Amniotic stem cell (primary cell): ENCODE measurements at places on chromosomes 1 and 21.

- DNase-seq: no peak
Observed at GRCh38 chr1:237112663-237113062, 70.7 kb downstream of the RYR2 start.

- no peak for DNase-seq
Observed at GRCh38 chr1:21143752-21144151, 32.9 kb downstream of the EIF4G3 start.

GRCh38 chr1:197778366-197778945 lies 3.2 kb upstream of the DENND1B start:
- no peak for DNase-seq

DNA sequence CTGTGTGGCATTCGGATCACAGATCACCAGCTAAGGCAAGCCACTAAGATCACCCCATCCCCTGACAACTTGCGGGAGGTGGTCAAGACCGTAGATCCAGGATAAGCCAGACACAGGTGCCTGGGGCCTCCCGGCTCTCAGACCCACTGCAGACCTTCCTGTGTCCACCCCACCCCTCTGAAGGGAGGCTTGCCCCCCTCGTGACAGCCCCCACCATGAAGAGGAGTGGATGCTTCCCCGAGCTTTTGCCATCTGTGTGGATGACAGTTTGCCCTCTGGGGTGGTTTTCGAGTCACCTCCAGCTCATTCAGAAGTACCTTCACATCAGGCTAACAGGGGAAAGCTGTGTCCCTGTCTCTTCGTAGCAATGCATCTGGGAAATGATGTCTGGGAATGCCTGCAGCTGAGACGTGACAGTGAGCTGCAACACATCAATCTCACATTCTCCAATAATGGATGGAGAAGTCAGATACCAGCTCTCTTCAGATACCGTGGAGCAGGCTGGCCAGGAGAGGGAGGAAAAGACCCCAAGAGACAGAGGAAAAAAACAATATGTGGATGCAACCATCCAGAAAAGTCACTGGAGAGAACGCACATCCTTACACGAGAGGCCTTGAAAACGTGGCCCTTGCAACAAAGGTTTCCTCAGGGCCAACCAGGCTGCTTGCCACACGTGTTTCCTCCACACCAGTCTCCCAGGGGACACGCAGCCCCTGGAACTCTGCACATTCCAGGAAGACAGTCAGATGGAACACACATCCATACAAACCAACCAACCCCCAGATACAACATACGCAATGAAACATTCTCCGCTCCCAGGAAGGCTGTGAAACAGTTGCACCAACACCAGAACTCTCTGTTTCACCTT lies 20.4 kb upstream of the FHAD1 start:
- DNase-seq: no peak

DNA sequence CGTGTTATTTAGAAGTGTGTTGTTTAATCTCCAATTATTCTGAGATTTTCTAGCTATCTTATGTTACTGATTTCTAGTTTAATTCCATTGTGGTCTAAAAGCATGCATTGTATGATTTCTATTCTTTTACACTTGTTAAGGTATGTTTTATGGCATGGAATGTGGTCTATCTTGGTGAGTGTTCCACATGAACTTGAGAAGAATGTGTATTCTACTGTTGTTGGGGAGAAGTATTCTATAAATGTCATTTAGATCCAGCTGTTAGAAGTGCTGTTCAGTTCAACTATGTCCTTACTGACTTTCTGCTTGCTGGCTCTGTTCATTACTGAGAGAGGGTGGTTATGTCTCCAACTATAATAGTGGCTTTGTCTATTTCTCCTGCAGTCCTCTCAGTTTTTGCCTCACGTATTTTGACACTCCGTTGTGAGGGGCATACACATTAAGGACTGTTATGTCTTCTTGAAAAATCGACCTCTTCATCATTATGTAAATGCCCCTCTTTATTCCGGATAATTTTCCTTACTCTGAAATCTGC lies 12.0 kb upstream of the PLA2G5 start:
- no peak for DNase-seq

GRCh38 chr1:174963529-174964125 lies 36.1 kb upstream of the CACYBP start:
- DNase-seq: no peak

GRCh38 chr1:229129301-229130027 lies 141.4 kb upstream of the RAB4A start:
- DNase-seq: no peak

GRCh38 chr1:24195136-24195535 lies 8.0 kb upstream of the IFNLR1 start:
- no peak for DNase-seq

DNA sequence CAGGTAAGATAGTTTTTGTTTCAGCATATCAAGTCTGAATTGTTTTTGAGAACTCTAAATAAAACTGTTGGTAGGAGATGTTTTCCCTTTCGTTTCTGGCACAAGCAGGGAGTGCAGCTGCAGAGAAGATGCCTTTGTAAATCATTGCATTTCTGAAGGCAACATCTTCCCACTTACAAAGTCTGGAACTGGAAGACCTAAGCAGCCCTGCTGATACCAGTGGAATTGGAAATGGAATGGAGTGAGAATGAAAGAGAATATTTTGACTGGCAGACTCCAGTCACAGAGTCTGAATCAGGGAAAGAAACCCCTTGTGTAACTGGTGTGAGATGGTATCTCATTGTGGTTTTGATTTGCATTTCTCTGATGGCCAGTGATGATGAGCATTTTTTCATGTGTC lies 815.6 kb downstream of the LTN1 start:
- no peak for DNase-seq

- no peak for DNase-seq
Observed at GRCh38 chr1:29365906-29366670, 129.8 kb downstream of the PTPRU start.

DNA sequence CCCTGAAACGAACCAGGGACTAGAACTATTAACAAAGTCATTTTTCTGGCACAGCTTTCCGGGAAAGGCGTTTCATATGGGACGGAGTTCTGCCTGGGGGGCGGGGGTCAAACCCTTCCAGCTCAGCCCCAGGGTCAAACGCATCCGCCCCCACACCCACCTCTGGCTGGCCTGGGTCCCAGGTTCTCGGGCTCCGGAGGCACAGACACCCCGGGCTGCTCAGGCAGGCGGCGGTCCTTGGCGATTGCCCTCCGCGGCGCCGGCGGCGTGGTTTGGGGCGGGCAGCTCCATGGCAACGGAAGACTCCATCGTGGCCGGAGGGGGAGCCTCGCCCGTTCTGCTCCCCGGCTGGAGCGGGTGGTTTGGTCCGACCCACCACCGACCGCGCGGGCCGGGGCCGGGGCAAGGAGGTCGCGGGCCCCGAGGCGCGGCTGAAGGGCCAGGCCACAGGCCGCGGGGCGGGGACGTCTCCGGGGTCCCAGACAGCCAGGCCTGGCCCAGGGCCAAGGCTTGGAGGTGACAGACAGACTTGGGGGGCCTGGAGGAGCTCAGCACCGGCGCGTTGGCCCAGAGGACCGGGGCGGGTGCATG lies at the start of gene CFAP74:
CFAP74 (minus strand) TSS at position 246 of the 591 bp plus-strand sequence. CDS start 12,830 bp downstream, outside the sequence.
- DNase-seq: no peak

DNA sequence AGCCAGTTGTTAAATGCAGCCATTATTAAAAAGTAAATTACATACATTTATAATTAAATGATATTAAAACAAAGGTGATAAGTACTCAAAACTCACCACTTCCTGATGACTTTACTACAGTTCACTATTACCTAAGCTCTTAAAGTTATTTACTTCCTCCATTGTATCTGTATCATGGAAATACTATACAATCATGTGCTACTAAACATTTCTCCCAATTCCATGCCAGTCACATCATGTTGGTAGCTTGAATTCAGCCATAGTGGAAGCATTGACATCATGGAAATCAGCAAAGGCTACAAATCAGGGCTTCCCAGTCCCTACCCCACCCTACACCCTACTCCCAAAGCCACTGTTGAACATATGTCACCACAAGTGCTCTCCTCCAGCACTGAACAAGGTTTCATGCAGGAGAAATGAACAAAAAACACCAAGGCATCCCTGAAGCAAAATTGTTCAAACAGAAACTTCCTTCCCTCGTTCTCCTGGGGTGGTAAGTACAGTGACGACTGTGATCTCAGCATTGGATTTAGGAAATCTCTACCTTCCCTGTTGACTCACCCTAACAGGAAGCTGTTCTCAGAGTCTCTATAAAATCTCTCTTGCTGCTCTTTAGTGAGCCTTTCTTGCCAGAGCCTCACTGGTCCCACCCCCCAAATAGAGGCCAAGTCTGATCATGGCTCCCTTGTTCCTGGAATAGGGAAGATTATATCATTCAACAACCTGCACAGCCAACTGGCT lies 12.7 kb downstream of the VSIG8 start:
- no peak for DNase-seq

DNA sequence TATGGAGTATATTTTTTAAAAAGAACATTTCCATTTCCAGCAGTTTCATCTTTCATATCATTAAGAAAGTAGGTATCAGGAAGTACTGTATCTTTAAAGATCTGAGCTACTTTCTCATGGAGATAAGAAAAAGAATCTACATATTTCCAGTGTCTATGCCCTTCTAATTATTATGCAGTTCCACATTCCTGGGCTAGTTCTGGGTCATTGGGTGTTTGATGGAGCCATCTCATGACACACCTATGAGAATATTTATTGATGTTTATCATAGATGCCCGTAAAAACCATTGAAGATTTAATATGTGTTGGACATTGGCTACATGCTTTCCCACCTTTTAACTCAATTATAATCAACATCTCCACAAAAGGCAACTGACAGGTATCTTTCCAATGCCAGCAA lies 21.0 kb downstream of the LCE4A start:
- no peak for DNase-seq

DNA sequence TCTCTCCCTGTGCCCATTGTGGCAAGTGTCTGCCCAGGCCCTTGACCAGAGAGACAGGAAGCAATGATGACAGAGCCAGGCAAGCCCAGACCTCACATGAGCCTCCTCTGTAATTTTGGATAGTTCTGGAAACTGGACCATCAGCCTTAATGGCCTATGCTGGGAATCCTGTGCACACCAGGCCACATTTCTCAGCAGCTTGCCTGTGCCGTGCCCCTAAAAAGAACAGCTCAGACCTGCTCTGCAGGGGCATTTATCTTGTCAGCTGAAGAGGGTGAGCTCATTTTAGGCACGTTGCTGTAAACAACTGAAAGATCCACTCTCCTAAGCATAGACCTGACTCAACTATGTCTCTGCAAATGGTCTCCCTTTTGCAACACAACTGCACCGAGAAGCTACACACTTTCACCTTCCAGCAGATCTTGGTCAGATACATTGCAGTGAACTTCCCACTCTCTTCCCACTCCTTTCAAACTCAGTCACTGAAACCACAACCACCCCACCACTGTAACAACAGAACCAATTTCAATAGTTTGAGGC lies 53.5 kb upstream of the BACH1 start:
- no peak for DNase-seq

DNA sequence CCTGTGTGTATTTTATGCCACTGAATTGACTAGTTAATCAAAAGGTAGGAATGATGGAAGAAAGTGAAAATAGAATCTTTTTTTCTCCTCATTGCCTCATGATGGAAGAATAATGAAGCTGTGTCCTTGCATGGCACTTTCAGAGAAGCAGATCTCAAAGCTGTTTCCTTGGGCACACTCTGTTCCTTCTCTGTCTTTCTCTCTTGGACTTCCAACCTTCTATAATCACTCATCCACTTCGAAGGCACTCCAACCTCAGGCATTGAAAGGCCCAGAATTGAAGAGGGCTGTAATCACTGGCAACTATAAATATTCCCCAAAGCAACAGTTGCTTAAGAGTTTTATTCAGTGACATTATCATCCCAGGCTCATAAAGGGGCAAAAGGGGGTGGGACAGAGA lies 31.1 kb upstream of the DNASE2B start:
- no peak for DNase-seq

GRCh38 chr1:168287237-168287664 lies 6.6 kb downstream of the TBX19 start:
- DNase-seq: peak; percentile 3

DNA sequence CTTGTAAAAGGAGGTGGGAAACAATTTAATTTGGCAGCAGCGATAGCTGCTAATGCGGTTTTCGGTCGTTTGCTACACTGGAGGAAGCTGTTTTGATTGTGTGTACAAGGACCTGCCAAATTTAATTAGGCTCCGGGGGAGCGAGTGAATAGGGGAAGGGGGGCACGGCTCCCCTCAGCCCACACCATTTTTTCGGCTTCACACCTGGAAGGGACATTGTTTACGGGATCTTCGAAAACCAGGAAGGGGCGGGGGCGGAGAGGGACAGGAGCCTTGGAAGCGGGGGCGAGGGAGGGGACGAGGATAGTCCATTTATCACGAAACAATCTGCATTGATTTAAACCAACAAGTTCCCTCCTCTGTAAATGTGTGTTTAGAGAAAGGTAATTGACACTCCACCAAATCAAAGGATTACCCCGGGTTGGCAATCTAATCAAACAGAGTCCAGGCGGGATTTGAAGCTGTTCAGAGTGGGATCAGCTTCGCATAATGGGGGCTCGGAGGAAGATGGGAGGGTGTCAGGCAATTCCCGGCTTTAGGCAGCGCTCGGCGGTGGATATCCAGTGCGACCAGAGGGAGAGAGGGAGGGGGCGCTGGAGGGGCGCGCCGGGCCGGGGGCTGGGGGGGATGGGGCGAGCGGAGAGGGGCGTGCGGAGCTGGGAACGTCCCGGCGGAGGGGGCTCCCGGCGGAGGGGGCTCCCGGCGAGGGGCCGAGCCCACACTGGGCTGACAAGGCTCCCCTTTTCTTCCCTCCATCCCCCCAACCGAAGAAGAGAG lies 9.8 kb downstream of the PAX7 start:
- DNase-seq: no peak

DNA sequence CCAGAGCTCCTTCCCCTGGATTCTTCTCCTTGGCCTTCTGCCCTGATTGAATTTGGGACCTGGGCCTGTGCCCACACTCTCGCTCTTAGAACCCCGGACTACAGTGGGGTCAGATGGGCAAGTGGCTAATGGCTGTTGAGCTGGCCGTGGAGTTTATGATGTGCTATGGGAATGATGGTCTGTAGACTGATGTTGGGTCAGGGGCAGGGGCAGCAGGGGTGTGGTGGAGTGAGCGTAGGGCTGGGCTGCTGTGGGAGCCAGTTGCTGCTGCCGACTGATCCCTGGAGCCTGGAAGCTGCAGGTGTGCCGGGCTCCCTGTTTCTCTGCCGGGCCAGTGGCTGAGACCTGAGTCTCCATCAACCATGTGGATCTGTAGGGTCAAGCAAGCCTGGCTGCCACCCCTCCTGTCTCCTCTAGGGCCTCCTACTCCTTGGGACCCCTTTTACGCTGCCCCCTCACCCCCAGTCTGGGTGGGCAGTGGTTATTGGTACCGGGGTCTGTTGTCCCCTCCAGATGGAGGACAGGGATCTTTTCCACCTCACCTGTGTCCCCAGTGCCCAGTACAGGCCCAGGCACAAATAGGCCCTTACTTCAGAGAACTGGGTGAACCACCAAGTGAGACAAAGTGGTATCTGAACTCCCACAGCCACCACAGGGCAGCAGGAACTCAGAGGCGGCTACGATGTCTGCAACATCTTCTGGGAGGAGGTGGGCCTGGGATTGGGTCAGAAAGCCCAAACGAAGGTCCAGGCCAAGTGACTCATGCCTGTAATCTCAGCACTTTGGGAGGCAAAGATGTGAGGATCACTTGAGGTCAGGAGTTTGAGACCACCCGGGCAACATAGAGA lies 5.1 kb downstream of the PODN start:
- DNase-seq: no peak

- no peak for DNase-seq
Observed at GRCh38 chr21:35284199-35284598, 235.1 kb upstream of the RUNX1 start.

GRCh38 chr1:1420654-1421141 lies 378 bp downstream of the ANKRD65 start:
- DNase-seq: no peak
